ENCODE measurements at places on chromosomes 4 and X.

GRCh38 chr4:98383431-98384106 is 122.4 kb downstream of the RAP1GDS1 start:
- no peak for DNase-seq

GRCh38 chr4:947491-947971 is 15.3 kb downstream of the TMEM175 start:
- no peak for DNase-seq

- peak; percentile 19 for DNase-seq
Observed at GRCh38 chrX:129823115-129823514, 20.6 kb downstream of the ZDHHC9 start.

DNA sequence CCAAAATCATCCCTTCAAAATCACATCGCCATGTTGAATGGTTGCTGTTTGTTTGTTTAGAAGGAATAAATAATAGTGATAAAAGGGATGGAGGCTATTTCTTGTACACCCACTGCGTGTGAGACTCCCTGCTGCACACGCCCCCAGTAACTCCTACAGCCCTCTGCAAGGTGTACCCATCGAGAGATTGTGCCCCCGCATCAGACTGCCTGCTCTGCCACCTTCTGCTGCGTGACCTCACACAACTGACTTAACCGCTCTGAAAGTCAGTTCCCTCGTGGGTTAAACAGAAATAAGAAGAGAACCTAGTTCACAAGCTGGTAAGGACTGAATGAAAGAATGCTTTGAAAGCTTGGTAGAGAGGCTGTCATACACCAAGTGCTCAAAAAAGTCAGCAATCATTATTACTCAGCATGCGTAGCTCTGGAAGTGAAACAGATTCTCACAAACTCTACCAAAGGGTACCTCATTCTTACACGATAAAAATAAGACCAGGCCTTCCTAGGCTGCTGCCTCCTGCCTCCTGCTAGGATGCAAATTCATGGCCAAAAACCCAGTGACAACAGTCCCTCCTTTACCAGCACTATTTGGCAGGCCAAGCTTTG is 147.1 kb downstream of the CPEB2 start:
- DNase-seq = no peak

DNA sequence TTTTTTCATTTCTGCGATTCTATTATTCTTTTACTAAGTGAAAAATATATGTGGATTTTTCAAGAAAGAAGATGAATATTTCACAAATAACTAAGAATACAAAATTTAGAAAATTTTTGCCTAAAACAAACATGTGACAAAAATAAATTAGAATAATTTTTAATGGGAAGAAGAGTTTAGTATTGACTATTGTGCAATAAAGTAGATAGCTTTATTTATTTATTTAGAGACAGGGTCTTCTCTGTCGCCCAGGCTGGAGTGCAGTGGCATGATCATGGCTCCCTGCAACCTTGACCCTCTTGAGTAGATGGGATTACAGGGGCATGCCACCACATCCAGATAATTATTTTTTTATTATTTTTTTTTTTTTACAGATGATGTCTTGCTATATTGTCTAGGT is 95.3 kb upstream of the PAQR3 start:
- no peak for DNase-seq

- no peak for DNase-seq
Observed at GRCh38 chr4:128358231-128358912, 70.8 kb upstream of the PGRMC2 start.

- no peak for DNase-seq
Observed at GRCh38 chr4:174437324-174437723, 85.0 kb downstream of the HPGD start.

DNA sequence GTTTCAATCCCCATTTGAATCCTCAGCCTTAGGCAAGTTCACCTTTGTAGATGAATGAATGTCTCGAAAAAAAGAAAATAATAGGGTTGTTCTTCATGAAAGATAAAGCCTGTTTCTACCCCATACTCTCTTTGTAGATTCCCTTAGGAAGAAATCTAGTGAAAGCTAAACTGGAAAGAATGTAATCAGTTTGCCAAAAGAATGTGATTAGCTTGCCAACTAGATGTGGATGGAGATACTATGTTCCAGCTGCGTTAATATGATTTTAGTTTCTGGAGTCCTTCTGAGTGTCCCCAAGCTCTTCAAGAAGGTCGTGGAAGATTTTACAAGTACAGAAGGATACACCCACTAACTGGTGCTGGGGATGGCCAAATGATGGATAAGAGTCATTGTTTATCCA is 162.3 kb upstream of the EDNRA start:
- no peak for DNase-seq

DNA sequence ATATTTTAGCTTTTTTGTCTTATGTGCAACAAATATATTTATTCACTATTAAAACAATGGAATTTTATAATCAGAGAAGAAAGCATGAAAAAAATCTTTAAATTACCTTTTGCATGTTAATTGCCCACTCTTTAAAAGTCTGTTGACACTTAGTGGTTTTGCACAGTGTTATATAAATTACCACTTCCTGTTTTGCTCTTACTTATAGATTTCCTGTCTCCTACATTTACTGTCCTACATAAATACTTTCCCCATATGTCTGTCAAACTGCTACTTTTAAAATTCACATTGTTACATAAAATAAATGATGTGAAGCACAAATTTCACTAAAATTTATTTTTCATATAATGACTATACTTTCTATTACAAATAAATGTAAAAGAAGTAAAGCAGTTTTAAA is 161.1 kb upstream of the NDST4 start:
- no peak for DNase-seq

- DNase-seq = no peak
Observed at GRCh38 chr4:170884969-170885570, 795.3 kb upstream of the AADAT start.

GRCh38 chr4:53908661-53909078 is 155.7 kb downstream of the CHIC2 start:
- DNase-seq = no peak

DNA sequence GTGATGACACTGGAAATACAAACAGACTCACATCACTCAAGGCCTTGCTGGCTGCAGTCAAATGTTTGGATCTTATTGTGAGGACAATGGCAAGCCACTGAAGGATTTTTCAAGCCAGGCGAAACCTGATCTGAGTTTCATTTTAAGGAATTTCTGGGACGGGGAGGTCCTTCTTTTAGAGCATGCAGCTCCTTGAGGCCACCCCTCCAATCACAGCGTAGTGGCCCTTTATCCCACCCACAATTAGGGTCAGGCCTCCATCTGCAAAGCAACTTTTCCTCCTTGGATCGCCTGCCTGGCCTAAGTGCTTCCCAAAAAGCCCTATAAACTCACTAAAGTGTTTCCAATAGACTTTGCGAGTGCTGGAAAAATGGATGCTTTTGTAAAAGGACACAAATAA is 115.5 kb downstream of the EFHC2 start:
- DNase-seq = no peak

- DNase-seq = no peak
Observed at GRCh38 chr4:23161787-23162186, 469.1 kb downstream of the GBA3 start.

All from effector CD8-positive, alpha-beta T cell (primary cell).